Activated CD4-positive, alpha-beta T cell treated with anti-CD3 and anti-CD28 coated beads, Interleukin-2, amount 50 U/mL, for 16 hours (primary cell): ENCODE measurements at places on chromosomes 11 and 22.

- DNase-seq: no peak
These were observed 15.2 kb upstream of the LDHA start for GRCh38 chr11:18379201-18379600.

DNA sequence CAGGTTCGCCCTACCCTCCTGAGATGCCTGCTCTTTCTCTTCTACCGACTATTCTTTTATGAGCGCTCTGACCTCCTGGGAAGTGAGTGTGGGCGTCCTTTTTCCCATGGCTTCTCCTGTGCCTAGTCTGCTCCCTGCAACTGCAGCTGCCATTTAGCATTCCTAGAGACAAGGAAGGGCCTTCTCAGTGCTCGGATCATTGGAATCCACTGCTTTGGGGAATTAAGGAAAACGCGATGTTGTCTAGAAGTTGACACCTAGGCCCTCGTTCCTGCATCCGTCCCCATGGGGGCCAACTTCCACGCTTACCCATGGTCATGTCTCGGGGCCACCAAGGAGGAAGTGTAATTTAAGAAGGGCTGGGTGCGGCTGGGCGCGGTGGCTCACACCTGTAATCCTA lies 95.4 kb downstream of the BCR start:
- no peak for DNase-seq

DNA sequence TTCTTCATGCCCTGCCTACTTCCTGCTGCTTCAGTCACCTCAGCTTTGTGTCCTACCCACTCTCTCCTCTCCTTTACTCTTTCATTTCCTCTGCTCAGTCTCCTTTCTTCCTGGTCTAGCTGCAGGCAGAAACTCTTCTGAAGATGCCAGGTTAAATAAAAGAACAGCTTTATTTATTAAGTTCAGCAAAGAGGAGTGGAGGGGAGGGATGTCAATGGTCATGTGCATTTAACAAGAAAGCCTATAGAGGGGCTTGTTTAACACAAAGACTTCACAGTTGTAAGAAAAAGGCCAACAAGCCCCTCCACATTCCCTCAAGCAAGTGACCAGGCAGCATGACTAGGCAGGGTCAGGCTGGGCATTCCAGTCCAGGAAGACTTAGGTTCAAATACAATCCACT lies 609.2 kb downstream of the INSC start:
- no peak for DNase-seq

DNA sequence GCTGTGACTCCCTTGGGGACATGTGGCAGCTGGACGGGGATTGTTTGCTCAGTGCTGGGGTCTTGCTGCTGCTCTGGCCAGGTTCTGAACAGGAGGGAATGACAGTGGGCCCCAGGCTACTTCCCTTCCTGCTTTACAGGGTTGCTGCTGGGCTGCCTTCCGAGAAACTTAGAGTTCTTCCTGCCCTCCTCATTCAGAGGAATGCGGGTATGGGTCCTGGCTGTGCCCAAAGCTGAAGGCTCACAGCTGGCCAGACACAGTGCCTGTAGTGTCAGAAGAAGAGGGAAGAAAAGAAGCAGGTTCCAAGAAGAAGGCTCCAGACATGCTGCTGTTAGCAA lies 108.3 kb upstream of the PARVA start:
- DNase-seq: no peak

DNA sequence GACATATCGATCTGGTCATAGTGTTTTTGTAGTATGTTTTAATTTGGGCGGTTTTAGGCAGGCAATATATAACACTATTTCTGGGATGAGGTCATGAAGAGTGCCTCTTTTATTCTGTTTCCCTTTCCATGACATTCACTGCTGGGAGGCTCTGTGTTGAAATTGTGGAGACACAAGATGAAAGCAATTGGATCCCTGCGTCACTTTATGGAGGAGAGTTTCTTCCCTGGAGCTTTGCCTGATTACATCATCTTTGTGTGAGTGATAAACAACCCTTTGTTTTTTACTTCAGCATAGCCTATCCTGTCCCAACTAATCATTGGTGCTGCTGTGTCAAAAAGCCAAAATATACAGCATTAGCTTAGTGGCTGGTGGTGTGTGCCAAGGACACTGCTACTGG lies 48.6 kb downstream of the PARVG start:
- DNase-seq: no peak

GRCh38 chr11:64148917-64149617 lies 16.8 kb downstream of the MACROD1 start:
- no peak for DNase-seq

- no peak for DNase-seq
These were observed 31.6 kb downstream of the ZNF214 start for GRCh38 chr11:6988506-6988905.

GRCh38 chr11:38252620-38253019 lies 1654.6 kb upstream of the RAG2 start:
- DNase-seq: no peak

- no peak for DNase-seq
These were observed 7.4 kb upstream of the PMM1 start for GRCh38 chr22:41596776-41597634.

- DNase-seq: peak; percentile 54
These were observed 650 bp upstream of the MAPK11 start for GRCh38 chr22:50270666-50271394.

GRCh38 chr11:88594274-88594950 lies 256.9 kb upstream of the CTSC start:
- DNase-seq: no peak

DNA sequence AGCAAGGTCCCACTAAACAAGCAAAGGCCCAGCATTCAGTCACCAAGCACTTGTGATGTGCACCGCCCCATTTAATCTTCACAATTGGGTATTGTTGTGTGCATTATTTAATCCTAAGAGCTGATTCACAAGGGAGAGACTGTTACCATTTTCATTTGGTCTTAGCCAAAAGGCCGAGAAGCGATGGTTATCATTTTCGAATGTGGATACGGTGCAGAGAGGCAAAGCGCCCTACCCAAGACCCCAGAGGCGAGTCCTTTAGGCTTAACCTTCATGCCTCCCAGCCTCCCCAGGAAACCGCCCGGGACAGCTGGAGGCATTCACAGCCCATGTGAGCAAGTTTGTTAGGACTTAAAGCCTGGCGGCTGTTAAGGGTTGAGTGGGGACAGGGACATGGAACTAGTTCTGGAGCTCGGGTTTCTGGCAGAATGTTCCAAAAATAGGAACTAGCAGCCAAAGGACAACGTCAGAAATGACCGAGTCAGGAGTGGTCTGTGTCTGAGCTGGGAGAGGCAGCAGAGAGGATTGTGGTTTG lies 13.0 kb upstream of the UPK3A start:
- DNase-seq: no peak

GRCh38 chr11:64230985-64231365 lies 627 bp downstream of the DNAJC4 start:
- no peak for DNase-seq
